Bone marrow (tissue), 2 donors: ENCODE measurements at places on chromosomes 5 and 9.

DNA sequence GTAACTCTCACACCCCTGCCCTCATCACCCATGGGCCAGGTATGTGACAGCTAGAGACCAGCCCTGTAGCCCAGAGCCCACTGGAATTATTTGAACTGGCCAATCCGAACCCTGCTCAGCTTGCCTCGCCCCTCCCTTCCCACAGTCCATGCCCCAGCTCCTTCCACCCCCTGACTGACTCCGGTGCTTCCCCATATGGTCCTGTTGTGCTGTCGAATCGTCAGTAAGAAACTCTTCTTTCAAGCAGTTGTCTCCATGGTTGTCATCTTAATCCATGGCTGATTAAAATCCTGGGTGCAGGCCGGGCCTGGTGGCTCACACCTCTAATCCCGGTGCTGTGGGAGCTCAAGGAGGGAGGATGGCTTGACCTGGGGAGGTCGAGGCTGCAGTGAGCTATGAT lies 118.5 kb downstream of the COL23A1 start:
- no peak for DNase-seq

DNA sequence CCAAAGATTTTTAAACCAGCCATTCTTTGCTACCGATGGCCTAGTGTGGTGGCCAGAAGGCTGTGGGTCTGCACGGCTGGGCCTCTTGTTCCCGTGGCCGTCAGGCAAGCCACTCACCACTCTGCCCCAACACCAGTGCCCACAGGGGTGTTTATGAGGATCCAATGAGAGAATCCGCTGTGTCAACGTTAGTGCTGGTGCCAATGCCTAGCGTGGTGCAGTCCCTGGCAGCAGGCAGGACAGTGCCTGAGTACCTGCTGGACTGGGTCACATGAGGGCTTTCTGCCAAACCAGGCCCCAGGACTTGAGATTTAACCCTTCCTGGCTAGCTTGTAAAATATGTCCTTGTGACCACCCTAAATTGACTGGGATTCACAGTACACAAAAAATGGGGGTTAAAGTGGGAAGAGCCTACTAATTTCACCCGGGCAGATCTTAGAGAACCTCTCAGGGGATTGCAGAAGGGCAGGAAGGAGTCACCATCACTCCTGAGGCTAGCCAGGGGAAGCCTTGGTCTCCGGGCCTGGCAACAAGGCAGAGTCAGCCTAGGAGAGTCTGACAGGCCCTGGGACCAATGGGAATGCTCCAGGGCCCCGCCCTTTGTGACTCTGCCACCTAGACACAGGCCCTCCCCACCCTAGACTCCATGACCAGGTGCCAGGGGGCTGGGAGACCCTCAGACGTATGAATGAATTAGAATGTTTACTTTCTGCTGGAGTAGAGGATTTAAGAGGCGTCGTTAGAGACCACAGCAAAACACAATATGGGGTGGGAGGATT lies 63.2 kb upstream of the FSTL4 start:
- no peak for DNase-seq

GRCh38 chr5:136538534-136538933 lies 173.2 kb upstream of the TRPC7 start:
- no peak for DNase-seq

- DNase-seq, result no peak
These were observed 99.5 kb downstream of the PAX5 start for GRCh38 chr9:36934478-36935065.

GRCh38 chr5:159833846-159834245 lies 82.4 kb upstream of the ADRA1B start:
- DNase-seq, result no peak
